CD4-positive, CD25-positive, alpha-beta regulatory T cell (primary cell): ENCODE measurements at places on chromosomes 5 and 9.

- no peak for DNase-seq
Observed at GRCh38 chr5:55331321-55331720, 23.5 kb downstream of the MTREX start.

GRCh38 chr9:130319300-130319699 is 53.7 kb downstream of the HMCN2 start:
- DNase-seq: no peak

- DNase-seq: no peak
Observed at GRCh38 chr5:10503997-10504793, 59.7 kb upstream of the ANKRD33B start.

DNA sequence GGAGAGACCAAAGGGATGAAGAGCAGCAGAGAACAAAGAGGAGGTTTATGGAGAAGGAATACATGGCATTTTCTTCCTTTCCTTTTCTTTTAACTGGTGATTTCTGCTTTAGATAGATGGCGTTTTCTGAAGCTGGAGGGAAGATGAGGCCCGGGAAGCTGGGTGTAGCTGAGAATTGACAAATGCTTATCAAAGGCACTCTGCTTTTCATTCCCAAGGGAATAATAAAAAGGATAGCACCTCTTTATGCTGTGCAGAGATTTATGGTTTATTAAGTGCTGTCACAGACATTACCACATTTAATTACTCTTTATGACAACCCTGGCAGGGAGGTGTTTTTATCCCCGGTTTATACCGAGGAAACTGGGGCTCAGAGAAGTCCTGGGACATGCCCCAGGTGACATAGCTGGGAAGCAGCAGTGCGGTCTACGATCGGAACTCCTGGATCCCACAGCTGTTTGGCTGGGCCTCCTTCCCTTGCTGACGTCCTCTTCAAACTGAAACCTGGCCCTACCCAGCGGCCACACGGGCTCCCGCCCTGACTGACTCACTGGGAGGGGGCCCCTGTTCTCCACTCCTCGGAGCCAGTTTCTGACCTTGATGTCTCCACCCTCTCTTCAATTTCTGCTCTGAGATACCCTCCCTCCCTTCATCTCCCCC is 8.2 kb upstream of the EPB41L4B start:
- DNase-seq: no peak

- peak; percentile 74 for DNase-seq
Observed at GRCh38 chr5:132055808-132056609, 4.4 kb upstream of the IL3 start.

GRCh38 chr5:107218457-107219193 is 452.1 kb downstream of the EFNA5 start:
- no peak for DNase-seq

DNA sequence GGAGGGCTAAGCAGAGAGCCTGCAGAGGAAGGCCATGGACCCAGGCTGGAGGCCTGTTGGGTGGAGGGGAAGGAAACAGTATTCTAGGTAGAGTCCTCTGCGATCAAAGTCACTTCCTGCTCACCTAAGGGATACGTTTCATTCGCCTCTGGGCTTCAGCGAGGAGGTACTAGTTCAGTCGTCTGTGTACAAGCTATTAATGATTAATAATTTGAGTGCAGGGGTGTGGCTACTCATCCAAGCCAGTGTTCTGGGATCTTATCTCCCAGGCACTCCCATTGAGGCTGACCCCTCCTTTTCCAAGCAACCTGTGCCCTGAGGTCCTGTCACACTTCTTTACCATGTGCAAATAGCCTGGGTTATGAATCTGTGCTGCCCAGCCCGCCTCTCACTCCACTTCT is 25.2 kb downstream of the RALGPS1 start:
- no peak for DNase-seq

DNA sequence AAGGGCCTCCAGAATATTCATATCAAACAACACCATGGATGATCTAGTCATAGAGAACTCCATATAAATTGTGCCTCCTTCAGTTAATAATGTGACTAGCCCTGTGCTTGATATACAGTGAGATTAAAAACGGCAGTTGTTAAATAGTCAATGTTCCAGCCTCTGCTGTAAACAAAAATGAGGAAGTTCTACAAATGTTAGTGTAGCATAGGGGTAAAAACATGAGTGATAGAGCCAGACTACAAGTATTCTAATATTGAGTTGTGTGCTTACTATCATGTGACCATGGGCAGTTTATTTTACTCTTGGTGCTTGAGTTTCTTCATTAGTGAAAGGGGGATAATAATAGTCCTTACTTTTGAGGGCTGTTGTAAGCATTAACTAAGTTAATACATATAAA is 43.3 kb upstream of the SLCO6A1 start:
- DNase-seq: no peak

- no peak for DNase-seq
Observed at GRCh38 chr5:117604845-117605244, 1030.2 kb upstream of the SEMA6A start.

DNA sequence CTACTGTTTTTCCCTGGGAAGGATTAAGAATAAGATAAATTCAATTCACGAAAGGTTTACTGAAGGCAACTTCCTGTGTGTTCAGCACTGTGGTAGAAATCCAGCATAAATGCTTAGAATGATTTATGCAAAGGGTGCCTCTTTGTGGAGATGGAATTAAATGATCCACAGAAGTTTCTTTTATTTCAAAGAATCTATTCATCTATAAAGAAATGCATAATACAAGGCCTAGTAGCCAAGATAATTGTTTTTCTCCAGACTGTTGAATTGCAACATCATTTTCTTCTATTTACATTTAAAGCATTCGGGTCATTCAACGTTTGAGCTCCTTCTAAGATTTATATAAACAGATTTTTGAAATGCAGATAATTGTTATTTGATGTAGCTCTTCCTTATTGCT is 138.8 kb upstream of the NFIL3 start:
- no peak for DNase-seq

DNA sequence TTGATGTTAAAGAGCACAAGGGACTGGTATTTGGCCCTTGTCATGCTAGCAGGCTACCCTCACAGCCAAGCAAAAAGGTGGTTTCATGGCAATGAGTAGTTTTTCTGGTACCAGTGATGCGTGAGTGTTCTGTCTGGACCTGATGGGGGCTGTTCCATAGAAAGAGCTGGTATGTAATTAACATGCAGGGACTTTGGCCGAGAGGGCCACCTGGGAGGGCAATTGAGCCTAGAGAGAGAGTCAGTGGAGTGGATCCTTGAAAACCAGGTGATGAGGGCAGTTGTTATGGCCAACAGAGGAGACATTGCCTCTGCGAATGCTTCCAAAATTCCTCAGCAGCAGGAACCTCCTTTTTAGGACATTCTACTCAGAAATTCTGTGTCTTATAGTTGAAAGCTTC is 383.3 kb downstream of the PSAT1 start:
- no peak for DNase-seq

GRCh38 chr5:160118349-160119141 is 705 bp downstream of the PWWP2A start:
- DNase-seq: peak; percentile 50

DNA sequence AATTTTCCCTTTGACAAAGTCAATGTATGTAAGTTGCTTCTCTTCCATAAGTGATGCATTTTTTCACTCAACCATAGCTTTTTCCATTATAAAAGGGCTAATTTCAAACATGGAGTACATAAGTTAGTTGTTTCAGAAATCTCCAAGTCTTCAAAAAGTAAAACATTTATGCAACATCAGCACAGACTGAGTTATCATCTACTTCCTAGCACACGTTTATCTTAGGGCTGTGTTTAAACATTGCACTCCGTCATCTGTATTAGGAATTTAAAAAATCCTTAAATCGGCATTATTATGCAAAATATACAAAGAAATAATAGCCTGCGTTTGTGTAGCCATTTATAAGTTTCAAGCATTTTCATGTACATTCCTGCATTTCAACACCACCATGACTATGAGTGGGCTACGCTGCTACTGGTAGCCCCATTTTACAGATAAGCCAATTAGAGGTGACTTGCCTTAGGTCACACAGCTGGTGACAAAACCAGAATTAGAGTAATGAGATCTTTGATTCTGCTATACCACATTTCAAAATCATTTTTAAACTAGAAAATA is 43.4 kb downstream of the PTPN3 start:
- DNase-seq: no peak

GRCh38 chr5:139404484-139404840 is 573 bp upstream of the SPATA24 start:
- no peak for DNase-seq

DNA sequence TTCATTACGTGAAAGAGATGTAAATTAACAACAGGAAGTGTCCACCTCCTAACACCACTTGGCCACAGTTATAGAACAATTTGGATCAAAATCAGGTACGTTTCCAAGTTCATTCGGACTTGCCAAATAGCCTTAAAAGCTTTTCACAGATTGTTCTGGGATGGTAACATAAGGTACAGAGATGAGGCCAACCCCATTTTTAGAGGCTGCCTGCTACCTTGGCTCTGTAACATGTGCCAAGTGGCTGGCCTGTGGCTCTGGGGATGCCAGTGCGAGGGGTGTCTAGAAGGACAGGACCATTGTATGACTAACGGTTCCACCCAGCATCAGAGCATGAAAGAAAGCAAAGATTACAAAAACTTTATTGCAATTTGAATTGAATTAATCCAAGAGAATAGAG is 91.0 kb downstream of the LHFPL2 start:
- DNase-seq: no peak

DNA sequence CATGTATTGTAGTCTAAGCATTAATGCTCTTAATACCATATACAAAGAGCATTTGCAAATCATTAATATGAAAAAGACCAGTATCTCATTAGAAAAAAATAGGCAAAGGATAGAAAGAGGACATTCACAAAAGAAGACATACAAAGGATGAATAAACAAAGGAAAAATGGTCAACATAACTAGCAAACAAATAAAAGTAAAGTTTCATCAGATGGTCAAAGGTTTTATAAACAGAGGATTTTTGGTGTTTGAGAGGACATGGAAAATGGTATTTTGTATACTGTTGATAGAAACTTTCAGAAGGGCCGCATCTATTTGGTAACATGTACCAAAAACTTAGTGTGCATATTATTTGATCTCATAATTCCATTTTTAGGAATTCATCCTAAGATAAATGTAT is 414.8 kb downstream of the PIK3R1 start:
- DNase-seq: no peak

- no peak for DNase-seq
Observed at GRCh38 chr9:135283671-135284070, 195.9 kb upstream of the PPP1R26 start.

DNA sequence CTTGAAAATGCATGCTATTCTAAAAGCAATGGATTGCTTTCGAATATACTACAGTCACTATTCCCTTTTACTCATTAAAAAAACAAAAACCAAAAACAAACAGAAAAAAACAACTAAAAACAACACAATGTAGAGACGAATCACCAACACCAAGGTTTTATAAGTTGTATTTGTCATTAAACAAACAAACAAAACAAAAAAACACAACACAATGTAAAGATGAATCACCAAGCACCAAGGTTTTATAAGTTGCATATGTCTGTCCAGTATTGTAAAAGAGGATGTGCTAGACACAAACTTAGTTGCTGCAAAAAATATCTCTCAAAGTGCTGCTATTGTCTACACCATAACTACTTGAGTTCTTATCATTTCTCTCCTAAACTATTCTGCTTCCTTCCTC is 1269.2 kb downstream of the EFNA5 start:
- DNase-seq: no peak

DNA sequence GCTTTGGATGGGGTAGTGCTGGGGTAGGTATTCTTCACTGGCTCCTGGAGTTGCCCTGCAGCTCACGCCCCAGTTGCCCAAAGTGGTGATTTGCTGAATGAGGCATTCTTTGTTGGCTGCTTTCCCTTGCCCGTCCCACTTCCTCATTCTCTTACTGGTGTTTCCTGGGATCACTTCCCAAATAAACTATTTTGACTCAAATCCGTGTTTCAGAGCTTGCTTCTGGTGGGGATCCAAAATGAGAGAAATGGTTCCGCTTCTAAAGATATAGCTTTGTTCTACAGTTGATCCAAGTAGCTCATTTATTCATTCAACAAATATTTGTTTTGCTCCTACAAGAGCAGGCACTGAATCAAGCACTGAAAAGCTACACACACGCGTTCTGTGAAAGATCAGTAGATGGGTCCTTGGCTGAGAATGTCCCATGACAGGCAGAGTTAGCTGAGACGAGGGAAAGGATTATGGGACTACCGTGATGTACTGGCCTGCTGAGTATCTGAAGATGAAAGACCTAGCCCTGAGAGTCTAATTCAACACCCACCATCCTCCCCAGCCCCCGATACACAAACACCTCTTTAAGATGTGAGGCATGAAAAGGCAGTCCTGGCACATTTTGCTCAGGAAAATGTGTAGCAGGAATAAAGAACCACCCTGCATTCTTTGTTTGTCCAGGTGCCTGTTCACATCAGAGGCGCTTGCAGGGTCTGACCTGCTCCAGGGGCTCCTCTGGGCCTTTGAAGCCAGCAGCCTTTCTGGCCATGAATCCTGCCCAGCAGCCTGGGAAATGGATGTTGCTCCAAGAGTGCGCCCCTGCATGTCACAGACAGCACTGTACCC is 143.1 kb upstream of the RANBP3L start:
- DNase-seq: no peak

DNA sequence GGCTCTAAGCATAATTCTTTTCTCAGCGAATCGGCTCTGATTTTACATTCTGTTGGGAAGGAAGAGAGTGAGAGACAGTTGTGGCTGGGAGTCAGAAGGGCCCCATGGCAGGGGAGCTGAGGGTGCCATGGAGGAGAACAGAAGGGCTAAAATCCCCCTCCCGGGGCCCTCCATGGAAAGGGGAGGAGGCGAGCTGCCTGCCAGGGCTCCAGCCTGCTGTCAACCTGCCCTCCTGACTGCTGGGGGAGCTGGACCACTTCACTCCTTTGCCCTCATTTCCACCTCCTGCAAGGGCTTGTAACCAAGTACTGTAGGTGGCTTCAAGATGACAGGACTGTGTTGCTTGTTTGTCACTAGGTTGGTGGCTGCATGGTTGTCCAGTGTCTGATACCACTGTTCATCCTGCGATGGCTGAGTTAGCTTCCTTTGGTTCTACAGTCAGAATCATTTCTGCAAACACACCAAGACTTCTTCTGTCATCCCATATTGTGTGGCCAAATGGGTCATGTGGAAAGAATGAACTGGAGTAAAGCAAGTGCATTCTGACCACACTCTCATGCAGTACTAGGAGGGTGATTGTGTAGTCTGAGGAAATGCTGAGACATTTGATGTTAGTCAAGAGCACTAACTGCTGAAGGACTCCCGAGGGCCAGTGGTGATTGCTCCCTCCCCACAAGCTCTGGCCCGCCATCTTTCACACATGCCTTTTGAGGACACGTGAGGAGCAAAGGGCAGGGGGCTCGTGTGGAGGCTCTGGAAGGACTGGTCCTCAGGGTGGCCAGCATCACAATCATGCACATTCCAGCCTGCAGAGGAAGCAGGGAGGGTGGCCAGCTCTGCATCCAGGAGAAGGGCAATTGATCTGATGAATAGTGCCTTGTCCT is 307.2 kb downstream of the GADD45G start:
- no peak for DNase-seq

GRCh38 chr5:133360693-133361472 is 251.5 kb downstream of the FSTL4 start:
- DNase-seq: no peak

GRCh38 chr5:65483546-65484346 is 2.0 kb upstream of the ADAMTS6 start:
- peak; percentile 51 for DNase-seq
